ENCODE measurements at places on chromosomes 12 and 14.

GRCh38 chr14:100903672-100904185 is at the start of gene RTL1:
RTL1 (minus strand) TSS chr14:100903722; CDS start chr14:100884788, 18,934 bp downstream.
- DNase-seq = no peak

DNA sequence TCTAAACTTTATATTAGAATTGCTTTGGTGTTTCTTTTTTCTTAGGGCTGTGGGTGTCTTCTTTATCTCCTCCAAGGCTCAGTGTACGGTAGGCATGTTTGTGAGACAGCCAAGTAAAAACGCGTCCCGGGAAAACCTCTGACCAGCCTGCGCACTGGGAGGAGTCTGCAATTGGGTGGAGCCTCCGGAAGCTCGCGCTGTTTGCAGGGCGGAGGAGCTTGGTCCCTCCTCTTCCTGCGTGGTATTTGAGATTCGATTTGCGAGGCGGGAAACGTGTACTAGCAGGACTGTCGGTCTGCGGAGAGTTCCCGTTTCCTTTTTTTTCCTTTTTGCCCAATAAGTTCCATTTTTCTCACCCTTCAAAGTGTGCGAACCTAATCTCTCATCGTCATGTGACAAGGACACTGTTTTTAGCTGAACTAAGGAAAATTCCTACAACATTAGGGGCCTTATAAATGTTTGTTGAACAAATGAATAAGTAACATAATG is 182.1 kb upstream of the OTX2 start:
- DNase-seq = no peak

DNA sequence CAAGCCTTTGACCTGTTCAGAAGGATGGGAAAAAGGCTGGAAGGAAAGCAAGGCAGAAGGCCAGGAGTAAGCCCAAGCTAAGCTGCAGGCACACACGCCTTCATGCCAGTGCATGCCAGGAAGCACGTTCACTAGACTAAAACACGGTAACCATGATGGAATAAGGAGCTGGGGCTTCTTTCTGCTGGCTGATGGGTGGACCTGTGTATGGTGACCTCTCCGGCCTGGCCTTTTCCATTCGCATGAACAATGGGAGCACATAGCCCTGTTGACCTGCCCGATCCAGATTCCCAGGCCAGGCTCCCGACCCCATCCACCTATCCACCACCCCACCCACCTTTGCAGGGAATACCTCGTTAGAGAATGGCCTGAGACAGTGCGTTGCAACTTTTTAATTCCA is 22.8 kb downstream of the VSX2 start:
- DNase-seq = no peak

GRCh38 chr12:24768415-24768814 is 180.5 kb downstream of the BCAT1 start:
- no peak for DNase-seq

DNA sequence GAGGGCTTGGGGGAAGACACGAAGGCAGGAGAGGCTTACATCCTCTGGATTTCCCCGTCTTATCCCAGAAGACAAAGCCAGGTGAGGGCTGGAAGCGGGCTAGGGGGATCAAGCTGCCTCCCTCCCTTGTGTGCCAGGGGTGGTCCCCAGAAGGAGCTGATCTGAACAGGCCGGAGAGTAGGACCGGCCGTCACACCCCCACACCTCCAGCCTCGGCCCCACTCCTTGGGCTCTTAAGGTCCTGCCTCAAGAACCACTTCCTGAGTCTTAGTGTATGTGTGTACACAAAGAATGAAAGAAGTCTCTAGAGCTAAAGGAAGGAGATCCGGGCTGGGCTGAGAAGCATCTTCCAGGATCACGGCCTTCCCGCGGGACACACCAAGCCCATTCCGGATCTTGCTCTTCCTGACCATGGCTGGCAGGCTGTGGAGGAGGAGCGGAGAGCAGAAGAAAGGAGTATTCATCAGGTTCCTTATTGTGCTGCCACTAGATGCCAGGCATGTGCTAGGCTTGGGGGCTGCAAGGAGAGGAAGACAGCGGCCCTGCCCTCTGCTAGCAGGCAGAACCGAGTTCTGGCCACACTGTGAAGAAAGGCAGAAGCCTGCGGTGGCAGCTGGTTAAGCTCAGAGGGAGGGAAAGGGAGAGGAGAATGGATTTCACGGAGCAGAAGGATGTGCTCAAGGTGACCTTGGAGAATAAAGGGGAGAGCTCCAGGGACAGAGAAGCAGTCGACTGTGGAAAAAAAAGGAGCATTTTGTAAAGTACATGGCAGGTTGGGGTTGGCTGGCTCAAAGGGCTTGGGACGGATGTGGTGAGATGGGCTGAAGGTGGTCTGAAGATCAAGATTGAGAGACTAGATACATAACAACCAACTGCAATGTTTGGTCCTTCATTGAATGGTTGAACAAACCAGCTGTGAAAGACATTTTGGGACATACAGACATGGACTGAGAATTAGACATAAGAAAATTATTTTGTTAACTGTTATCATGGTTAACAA is 1.3 kb upstream of the CD63 start:
- peak; percentile 55 for DNase-seq

DNA sequence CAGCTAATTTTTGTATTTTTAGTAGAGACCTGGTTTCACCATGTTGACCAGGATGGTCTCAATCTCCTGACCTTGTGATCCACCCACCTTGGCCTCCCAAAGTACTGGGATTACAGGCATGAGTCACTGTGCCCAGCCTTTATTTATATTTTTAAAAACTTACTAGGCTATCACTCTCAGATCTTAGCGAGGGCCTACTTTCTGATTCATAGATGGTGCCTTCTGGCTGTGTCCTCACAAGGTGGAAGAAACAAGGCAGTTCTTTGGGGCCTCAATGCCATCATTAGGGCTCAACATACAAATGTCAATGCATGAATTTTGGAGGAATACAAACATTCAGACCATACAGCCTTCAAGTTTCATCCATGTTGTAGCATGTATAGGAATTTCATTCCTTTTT is 2.4 kb upstream of the DGLUCY start:
- DNase-seq = no peak

DNA sequence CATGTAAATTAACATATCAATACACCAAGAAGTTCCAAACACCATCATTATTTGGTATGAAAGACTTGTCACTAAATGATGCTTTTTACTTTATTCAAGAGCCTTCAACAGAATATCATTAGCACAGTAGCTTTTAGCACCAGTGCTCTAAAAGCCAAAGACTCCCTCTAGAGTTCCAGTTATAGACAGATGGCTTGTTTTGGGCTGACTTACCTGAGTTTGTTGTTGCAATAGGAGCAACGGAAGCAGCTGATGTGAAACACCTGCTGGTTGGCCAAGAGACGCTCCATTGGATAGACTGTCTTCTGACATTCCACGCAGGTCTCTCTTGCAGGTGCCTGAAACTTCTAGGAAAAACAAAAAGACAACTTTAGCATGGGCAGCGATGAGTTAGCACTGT is 14.5 kb upstream of the CERS5 start:
- no peak for DNase-seq

- no peak for DNase-seq
These were observed 15.3 kb upstream of the EML1 start for GRCh38 chr14:99777951-99778350.

DNA sequence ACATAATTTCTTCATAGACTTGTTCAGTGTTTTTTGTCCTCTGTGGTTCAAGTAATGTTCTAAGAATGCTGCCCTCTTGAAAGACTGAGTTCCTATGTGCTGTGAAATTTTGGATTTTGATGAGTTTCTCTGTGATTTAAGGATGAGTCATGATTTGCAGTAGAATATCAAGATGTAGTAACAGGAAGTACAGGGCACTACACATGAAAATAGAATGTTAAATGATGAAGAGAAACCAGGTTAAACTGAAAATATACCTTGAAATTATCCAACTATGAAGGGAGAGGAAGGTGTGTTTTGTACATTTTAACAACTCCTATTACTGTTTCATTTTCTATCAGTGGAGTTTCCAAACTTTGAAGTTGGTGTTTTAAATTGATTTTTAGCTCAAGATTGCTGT is 4.8 kb downstream of the ELK3 start:
- peak; percentile 68 for DNase-seq

DNA sequence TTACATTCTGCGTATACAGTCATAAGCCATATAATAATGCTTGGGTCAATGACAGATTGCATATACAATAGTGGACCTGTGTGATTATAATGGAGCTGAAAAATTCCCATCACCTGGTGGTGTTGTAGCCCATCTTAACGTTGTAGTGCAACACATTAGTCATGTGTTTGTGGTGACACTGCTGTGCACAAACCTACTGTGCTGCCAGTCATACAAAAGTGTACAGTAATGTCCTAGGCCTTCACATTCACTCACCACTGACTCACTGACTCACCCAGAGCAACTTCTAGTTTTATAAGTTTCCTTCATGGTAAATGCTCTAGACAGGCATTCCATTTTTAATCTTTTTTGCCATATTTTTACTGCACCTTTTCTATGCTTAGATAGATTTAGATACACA is 194.8 kb upstream of the SEL1L start:
- no peak for DNase-seq

DNA sequence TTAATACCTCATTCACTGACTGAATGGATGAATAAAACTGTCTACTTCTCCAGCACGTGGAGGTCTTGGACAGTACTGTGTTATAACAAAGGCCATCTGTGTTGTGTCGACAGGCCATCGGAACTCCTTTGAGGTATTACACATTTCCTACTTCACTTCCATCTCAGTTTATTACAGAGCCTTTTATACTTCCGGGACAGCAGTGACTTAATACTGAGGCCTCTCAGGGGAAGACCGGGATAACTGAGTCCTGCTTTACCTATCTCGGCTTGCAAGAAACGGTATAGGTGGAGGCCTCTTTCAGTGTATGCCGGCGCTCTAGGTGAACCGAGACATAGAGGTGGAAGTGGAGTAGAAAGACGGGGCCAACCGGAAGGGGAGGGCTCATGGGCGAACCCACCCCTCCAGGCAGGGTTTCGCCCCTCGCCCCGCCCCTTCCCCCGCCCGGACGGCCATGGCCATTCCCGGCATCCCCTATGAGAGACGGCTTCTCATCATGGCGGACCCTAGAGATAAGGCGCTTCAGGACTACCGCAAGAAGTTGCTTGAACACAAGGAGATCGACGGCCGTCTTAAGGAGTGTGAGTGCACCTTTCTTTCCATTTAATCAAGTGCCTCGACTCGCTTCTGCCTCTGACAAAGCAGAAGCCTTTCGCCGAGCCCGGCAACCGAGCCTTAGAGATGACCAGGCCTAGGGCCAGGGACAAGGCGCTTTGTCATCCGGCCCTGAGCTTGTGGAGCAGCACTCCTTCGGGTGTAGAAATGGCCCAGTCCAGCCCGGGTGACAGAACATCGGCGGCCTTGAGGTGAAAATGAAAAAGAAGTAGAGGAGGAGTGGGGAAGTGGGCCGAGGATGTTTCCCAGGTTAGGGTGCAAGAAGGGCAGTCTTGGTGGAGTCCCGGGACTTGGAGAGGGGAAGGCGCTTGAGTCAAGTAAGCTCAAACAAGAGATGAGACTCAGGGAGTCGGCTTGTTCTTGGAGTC is at the start of gene PSMC6:
Gene PSMC6 (plus strand): TSS at position 477 of the 983 bp plus-strand sequence. CDS start 20 bp downstream, at position 497.
- DNase-seq = peak; percentile 95

DNA sequence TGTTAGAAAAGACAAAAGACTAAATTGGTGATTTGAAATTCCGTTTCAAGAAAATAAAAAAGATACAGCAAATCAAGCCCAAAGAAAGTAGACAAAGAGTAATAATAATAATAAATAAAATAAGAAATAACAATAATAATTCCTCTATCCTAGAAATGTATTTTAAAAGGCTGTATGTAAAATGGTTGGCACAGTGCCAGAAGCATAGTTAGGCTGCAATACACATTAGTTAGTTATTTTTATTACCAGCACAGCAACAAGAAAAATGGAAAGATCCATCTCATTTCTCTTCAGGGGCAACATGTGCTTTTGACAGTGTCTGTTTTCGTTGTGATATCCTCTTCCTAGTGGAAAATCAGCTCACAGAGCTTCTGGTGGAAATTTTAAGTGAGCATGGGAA is 174.1 kb upstream of the TMTC1 start:
- no peak for DNase-seq

DNA sequence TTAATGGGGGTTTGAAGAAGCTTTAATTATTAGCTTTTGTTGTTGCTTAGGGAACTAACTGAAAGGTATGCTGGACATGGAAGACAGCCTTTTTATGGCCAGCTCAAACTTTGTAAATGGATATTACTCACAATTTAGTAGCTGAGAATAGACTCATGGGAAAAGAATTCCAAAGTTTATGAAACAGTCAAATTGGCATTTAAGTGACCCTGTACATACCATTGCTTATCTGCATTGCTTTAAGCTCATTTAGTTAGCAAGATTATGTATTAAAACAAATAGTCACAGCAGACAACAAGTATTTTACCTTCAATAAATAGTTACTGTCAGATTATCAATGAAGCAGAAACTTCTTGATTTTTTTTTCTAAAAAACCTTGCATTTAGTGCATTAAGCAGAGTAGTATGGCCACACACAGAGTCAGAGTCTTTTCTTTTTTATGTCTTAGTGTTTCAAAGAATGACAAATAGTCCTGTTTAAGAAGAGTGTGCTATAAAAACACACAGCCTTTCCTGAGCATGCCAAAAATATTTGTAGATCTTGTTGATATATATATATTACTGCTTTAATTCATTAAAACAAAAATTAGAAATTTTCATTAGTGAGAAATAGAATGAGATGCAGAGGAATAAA is 102.2 kb downstream of the TTC6 start:
- no peak for DNase-seq

Data from suppressor macrophage treated with lipopolysaccharide for 4 hours (primary cell).